CD4-positive, alpha-beta memory T cell (primary cell): ENCODE measurements at places on chromosomes 5 and 9.
A peak's percentile ranks its signal among the peaks of the same experiment; 100 is the strongest.

GRCh38 chr5:31854181-31855133, 215.5 kb downstream of the PDZD2 start:
- no peaks in the 10 kb centered on the region for H3K36me3 ChIP-seq
- H3K4me1 ChIP-seq, result peaks cover 11% of the 10 kb centered on the region
- H3K27me3 ChIP-seq, result no peaks in the 10 kb centered on the region
- no peak overlapping the region for H3K27ac ChIP-seq
- DNase-seq, result no peak

DNA sequence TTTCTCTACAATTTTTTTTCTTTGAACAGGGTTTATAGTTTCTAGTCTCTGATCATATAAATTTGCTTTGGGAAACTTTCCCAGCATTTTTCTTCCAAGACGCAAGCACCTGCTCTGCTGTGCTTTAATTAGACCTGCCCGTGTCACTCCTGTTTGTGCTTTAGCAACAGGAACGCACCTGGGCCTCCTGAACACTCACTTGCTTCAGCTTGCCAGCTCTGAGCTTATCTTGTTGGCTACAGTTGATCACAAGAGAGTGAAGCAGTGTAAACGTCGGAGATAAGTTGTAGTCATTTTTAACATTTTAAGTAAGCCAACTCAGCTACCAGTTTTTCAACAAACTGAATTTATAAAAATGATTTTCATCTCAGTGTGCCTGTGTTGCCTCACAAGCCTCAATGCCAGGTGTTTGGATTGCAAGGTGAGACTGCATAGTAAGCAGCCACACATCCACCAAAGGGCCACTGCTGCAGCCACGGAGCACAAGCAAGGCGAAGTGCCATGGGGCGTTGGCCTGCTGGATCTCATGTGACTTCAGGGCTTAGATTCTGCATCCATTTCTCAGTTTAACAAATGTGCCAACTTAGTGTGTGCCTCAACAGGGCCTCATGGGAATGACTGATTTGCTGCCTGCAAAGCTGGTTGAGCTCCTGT, 166.9 kb downstream of the TRIO start:
- no peak overlapping the region for H3K27ac ChIP-seq
- no peak for DNase-seq
- H3K27me3 ChIP-seq, result no peaks in the 10 kb centered on the region
- H3K4me3 ChIP-seq, result no peak overlapping the region
- no peaks in the 10 kb centered on the region for H3K4me1 ChIP-seq

- no peaks in the 10 kb centered on the region for H3K4me1 ChIP-seq
- H3K36me3 ChIP-seq, result no peaks in the 10 kb centered on the region
- H3K27ac ChIP-seq, result no peak overlapping the region
- no peak for DNase-seq
- H3K27me3 ChIP-seq, result no peaks in the 10 kb centered on the region
Observed at GRCh38 chr5:143800715-143801114, 11.2 kb upstream of the HMHB1 start.

GRCh38 chr5:77882670-77883257, 106.6 kb upstream of the TBCA start:
- H3K27me3 ChIP-seq, result no peaks in the 10 kb centered on the region
- no peak for DNase-seq

DNA sequence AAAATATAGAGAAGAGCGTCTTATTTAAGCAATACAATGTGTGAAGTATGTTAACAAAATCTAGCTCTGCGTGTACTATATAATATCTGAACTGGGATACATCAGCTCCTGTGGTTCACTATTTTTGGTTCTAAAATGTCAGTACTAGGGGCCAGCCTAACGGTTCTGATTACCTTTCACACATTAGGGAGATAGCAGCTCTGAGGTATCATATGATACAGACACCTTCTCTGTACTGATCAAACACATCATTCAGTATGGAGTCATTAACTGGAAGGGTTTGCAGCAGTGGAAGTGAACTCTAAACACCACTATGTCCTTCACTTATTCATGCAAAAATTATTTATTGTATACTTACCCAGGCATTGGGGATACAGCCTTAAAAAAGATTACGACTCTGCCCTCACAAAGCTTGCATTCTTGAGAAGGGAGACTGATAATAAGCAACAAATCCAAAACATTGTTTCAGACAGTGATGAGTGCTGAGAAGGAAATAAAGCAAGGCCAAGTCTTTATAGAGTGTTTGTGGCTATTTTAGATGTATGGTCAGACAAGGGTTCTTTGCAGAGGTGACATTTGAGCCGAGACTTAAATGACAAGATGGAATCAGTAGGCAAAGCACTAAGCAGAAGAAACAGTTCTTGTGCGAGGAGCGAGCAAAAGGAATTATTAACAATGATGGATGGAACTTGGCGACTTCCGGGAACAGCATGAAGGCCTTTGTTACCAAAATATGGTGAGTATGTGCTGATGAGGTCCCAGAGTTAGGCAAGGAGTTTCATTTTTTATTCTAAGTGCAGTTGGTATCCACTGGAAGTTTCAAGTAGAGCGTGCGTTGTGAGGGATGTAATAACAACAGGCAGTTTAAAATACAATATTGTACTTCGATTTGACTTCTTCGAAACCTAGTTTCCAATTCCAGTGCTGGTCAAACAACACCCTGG, 1.8 kb upstream of the LNPEP start:
- peak overlapping the region; percentile 83 for H3K27ac ChIP-seq
- DNase-seq, result no peak
- H3K4me3 ChIP-seq, result peak overlapping the region; percentile 36
- H3K4me1 ChIP-seq, result peaks cover 65% of the 10 kb centered on the region

DNA sequence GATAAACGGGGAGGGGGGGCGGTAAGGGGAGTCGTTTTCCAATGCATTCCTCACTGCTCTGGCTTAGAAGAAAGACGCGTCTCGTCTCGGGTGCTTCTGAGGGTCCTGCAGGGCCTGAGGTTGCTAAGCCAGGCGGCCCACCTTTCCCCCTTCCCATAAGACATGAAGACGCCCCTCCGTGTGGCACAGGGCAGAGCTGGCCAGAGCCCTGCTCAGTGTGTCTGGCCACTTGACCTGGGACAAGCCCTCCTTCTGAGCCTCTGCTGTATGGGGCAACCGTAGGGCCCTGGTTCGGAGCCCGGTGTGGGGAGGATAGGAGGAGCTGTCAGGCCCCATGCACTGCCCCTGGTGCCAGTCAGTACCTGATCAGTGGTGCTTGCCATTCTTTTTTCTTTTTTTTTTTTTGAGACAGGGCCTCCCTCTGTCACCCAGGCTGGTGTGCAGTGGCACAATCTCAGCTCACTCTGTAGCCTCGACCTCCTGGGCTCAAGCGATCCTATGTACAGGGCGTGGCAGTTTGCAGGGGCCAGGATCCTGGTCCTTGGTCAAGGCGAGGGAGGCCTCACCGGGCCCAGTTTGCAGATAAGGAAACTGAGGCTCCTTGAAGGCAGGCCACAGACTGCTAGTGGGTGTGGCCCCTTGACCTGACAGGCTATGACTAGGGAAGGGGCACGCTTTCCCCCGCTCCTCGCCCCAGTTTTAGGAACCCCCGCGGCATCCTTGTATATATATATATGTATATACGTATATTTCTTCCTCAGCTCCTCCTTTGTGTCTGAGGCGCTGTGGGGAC, 172.3 kb upstream of the IER5L start:
- no peaks in the 10 kb centered on the region for H3K27me3 ChIP-seq
- no peak overlapping the region for H3K27ac ChIP-seq
- H3K36me3 ChIP-seq, result no peaks in the 10 kb centered on the region
- H3K4me1 ChIP-seq, result peaks cover 5% of the 10 kb centered on the region
- DNase-seq, result no peak

GRCh38 chr9:84903963-84904362, 234.4 kb downstream of the NTRK2 start:
- H3K36me3 ChIP-seq, result no peaks in the 10 kb centered on the region
- no peak overlapping the region for H3K4me3 ChIP-seq
- H3K4me1 ChIP-seq, result no peaks in the 10 kb centered on the region
- no peaks in the 10 kb centered on the region for H3K27me3 ChIP-seq
- no peak for DNase-seq

- DNase-seq, result no peak
- peaks cover 13% of the 10 kb centered on the region for H3K4me1 ChIP-seq
- no peak overlapping the region for H3K27ac ChIP-seq
- no peak overlapping the region for H3K4me3 ChIP-seq
- H3K27me3 ChIP-seq, result no peaks in the 10 kb centered on the region
- no peaks in the 10 kb centered on the region for H3K36me3 ChIP-seq
Observed at GRCh38 chr5:43677253-43677652, 74.3 kb downstream of the NNT start.

DNA sequence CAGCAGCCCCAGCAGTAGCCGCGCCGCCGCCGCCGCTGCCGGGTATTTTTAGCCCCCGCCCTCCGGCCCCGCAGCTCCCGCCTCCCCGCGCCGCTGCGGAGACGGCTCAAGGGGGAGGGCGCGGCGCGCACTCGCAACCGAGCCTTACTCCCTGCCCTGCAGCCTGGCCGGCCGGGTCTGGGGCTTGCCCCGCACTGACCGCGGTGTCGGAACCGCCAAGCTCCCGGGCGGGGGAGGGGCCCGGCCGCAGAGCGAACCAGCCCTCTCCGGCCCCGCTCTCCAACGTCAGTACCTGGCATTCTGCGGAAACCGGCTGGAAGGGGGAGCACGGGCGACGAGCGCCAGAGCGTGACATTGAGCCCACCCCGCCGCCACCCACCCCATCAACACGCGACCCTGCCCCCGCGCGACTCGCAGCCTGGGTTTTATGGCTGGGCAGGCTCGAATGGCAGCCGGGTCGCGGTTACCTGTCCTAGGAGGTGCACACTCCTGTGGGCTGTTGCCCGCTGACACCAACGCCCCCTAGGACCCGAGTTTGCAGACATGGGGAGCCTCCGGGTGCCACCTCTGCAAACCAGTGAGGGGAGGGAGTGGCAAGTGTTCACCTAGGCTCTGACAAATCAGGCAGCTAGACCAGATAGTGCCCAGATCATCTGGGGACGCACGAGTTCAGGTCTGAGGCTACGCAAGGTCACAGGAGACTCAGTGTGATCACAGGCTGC, at the start of gene ACSL6:
Gene ACSL6 (minus strand): TSS at position 37 of the 722 bp plus-strand sequence. CDS start 105 bp downstream, outside the sequence.
- H3K36me3 ChIP-seq, result no peaks in the 10 kb centered on the region
- DNase-seq, result peak; percentile 51
- H3K4me3 ChIP-seq, result peak within 1 kb of the TSS; percentile 62
- H3K27me3 ChIP-seq, result no peaks in the 10 kb centered on the region
- peak within 1 kb of the TSS; percentile 12 for H3K27ac ChIP-seq
- H3K4me1 ChIP-seq, result peaks cover 32% of the 10 kb centered on the region

GRCh38 chr5:39624268-39624886, 199.6 kb upstream of the DAB2 start:
- no peaks in the 10 kb centered on the region for H3K27me3 ChIP-seq
- DNase-seq, result no peak
- no peaks in the 10 kb centered on the region for H3K4me1 ChIP-seq
- no peaks in the 10 kb centered on the region for H3K36me3 ChIP-seq
- no peak overlapping the region for H3K4me3 ChIP-seq

- H3K4me1 ChIP-seq, result peaks cover 64% of the 10 kb centered on the region
- H3K36me3 ChIP-seq, result no peaks in the 10 kb centered on the region
- H3K27ac ChIP-seq, result peak overlapping the region; percentile 76
- no peak overlapping the region for H3K4me3 ChIP-seq
- H3K27me3 ChIP-seq, result no peaks in the 10 kb centered on the region
Observed at GRCh38 chr5:98934546-98934945, 5.7 kb upstream of the CHD1 start.

GRCh38 chr5:113047234-113047633, 70.6 kb downstream of the DCP2 start:
- H3K27me3 ChIP-seq, result no peaks in the 10 kb centered on the region
- no peak overlapping the region for H3K4me3 ChIP-seq
- no peak overlapping the region for H3K27ac ChIP-seq
- H3K4me1 ChIP-seq, result peaks cover 16% of the 10 kb centered on the region
- no peaks in the 10 kb centered on the region for H3K36me3 ChIP-seq
- DNase-seq, result no peak

GRCh38 chr9:70998962-70999361, 122.5 kb downstream of the TRPM3 start:
- no peak overlapping the region for H3K27ac ChIP-seq
- no peaks in the 10 kb centered on the region for H3K27me3 ChIP-seq
- no peaks in the 10 kb centered on the region for H3K4me1 ChIP-seq
- no peak for DNase-seq
- no peak overlapping the region for H3K4me3 ChIP-seq
- no peaks in the 10 kb centered on the region for H3K36me3 ChIP-seq

- no peaks in the 10 kb centered on the region for H3K4me1 ChIP-seq
- H3K4me3 ChIP-seq, result no peak overlapping the region
- H3K27ac ChIP-seq, result no peak overlapping the region
- H3K36me3 ChIP-seq, result no peaks in the 10 kb centered on the region
- H3K27me3 ChIP-seq, result no peaks in the 10 kb centered on the region
- no peak for DNase-seq
Observed at GRCh38 chr9:110336363-110336762, 1.3 kb downstream of the TXNDC8 start.

GRCh38 chr5:163248871-163249270, 188.5 kb upstream of the CCNG1 start:
- H3K27me3 ChIP-seq, result no peaks in the 10 kb centered on the region
- no peaks in the 10 kb centered on the region for H3K4me1 ChIP-seq
- no peak for DNase-seq
- no peak overlapping the region for H3K4me3 ChIP-seq

- H3K4me3 ChIP-seq, result no peak overlapping the region
- H3K27me3 ChIP-seq, result no peaks in the 10 kb centered on the region
- no peak for DNase-seq
- no peaks in the 10 kb centered on the region for H3K4me1 ChIP-seq
- no peaks in the 10 kb centered on the region for H3K36me3 ChIP-seq
Observed at GRCh38 chr9:116027511-116027910, 126.1 kb upstream of the PAPPA start.

GRCh38 chr9:37251452-37251851, 131.1 kb downstream of the ZCCHC7 start:
- DNase-seq, result no peak
- H3K4me3 ChIP-seq, result no peak overlapping the region
- H3K27me3 ChIP-seq, result no peaks in the 10 kb centered on the region
- no peaks in the 10 kb centered on the region for H3K36me3 ChIP-seq
- H3K4me1 ChIP-seq, result no peaks in the 10 kb centered on the region

DNA sequence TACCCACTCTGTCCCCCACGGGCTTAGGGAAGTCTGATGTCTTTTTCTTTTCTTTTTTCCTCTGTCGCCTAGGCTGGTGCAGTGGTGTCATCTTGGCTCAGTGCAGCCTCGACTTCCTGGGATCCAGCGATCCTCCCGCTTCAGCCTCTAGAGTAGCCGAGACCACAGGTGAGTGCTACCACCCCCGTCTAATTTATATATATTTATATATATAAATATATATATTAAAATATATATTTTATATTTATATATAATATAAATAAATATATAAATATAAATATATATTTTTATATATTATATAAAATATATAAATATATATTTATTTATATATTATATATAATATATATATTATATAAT, 3.3 kb upstream of the ANXA2R start:
- H3K27ac ChIP-seq, result peak overlapping the region; percentile 98
- H3K4me1 ChIP-seq, result peaks cover 27% of the 10 kb centered on the region
- peaks cover 3% of the 10 kb centered on the region for H3K36me3 ChIP-seq
- no peak for DNase-seq
- peak overlapping the region; percentile 99 for H3K4me3 ChIP-seq

DNA sequence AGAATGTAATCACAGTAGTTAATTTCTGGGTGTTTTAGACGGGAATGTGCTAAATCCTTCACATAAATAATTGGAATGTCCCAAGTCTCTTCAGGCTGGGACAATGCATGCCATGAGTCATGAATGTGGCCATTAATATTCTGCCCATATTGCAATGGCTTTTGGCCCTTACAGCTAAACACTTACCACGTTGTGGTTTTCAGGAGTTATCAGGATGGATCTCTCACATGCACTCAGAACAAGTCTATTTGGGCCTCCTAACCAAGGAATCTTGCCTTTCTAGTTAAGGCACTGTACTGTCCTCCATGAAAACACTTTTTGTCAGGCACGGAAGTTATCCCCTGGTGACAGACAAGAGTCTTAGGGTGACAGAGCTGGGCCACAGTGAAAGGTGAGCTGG, 32.7 kb downstream of the PKD2L2 start:
- H3K4me3 ChIP-seq, result no peak overlapping the region
- no peaks in the 10 kb centered on the region for H3K4me1 ChIP-seq
- no peaks in the 10 kb centered on the region for H3K27me3 ChIP-seq
- no peak overlapping the region for H3K27ac ChIP-seq
- H3K36me3 ChIP-seq, result no peaks in the 10 kb centered on the region
